ENCODE measurements at places on chromosomes 1 and 21.

DNA sequence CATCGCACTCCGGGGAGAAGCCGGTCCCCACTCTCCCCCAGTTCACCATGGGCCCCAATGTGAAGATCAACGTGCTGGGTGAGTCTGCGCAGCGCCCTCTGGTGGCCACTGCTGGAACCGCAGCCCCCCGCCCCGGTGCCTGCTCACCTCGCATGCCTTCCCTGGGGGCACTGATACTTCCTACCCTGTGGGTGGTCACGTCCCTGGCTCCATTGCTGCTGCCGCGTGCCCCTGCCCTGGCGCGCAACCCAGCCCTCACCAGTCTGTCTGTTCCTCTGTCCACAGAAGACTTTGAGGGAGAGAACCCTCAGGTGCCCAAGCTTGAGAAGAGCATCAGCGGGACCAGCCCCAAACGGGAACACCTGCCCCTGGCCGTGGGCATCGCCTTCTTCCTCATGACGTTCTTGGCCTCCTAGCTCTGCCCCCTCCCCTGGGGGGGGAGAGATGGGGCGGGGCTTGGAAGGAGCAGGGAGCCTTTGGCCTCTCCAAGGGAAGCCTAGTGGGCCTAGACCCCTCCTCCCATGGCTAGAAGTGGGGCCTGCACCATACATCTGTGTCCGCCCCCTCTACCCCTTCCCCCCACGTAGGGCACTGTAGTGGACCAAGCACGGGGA, 7.6 kb downstream of the EFNA3 start:
- peak; percentile 60 for DNase-seq

DNA sequence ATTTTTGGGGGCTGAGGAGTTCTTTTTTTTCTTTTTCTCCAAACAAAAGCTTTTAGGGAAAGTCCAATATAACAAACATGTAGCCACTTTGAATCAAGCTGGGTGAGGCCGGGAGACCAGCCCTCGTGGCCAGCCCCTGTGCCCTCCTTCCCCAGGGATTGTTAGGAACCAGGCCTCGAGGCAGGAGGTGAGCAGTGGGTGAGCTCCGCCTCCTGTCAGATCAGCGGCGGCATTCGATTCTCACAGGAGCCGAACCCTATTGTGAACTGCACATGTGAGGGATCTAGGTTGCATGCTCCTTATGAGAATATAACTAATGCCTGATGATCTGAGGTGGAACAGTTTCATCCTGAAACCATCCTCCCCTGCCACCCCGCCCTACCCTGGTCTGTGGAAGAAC, 41.8 kb upstream of the TTC22 start:
- DNase-seq: no peak

GRCh38 chr1:53288002-53288789, 39.7 kb downstream of the LRP8 start:
- DNase-seq: no peak

DNA sequence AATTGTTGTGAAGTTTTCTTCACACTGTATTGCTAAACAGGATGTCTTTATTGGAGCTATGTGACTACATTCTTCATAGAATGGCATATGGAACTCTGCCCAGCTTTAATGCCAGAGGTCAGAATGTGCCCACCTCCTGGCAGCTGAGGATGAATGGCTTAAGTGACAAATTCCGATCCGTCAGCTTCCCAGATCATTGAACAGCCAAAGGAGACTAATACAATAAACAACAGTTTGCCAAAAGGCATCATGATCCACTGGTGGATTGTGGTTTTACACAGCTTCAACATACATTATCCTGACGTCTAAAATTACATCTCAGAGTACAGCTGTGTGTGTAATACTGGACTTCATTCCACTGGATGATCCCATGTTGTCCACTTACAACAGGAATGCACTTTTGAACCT, 68.7 kb upstream of the C1orf105 start:
- DNase-seq: peak; percentile 39

DNA sequence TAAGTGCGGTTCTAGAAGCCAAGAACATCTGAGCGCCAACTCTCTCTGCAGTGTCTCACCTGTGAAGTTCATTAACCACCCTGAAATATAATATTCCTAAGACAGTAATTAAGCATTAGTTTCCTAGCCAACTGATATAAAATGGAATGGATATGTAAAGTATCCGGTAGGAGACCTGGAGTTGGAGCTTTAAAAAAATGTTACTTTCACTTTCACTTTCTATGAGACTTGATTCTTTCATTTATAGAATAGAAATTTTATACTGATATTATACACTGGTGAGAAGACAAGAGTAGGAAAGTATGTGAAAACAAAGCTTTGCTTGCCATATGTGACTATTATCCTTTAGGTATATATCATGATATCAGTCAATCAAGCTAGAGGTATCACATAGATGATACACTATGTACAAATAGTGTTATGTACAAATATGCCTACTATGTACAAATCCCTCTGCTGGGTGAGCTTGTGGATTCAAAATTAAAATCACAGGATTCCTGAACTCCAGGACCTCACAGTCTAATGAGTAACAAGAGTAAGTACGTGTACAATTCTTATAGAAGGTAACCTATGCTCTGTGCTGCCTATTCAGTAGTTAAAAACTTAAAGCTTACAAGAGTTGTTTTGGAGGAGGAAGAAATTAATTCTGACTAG, 934.2 kb downstream of the TTLL7 start:
- no peak for DNase-seq

GRCh38 chr1:91813813-91814212, 72.1 kb downstream of the TGFBR3 start:
- DNase-seq: no peak
